ENCODE measurements at places on chromosomes 7 and 10.

GRCh38 chr10:120735773-120736371, 115.3 kb upstream of the WDR11 start:
- DNase-seq = no peak

DNA sequence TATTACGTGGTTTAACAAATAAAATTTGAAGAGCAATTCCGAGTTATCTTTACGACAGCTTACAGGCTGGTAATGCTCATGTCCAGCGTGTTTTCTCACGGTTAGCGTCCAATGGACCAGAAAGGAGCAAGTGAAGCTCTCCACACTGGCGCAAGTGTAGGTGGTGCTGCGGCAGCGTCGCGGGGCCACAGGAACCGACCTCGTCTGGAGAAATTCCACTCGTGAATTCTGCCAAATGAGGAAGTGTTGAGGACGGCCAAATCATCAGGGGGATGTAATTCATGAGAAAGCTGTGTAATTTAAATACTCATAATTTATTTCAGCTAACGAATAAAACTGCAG, 350 bp upstream of the ZNF37A start:
- DNase-seq = no peak

- no peak for DNase-seq
Observed at GRCh38 chr7:111424768-111425167, 137.5 kb downstream of the IMMP2L start.

- DNase-seq = no peak
Observed at GRCh38 chr7:18552943-18553604, 57.5 kb downstream of the HDAC9 start.

- DNase-seq = no peak
Observed at GRCh38 chr10:111030042-111030750, 46.6 kb upstream of the ADRA2A start.

GRCh38 chr7:2018569-2019460, 213.9 kb downstream of the MAD1L1 start:
- DNase-seq = peak; percentile 56

DNA sequence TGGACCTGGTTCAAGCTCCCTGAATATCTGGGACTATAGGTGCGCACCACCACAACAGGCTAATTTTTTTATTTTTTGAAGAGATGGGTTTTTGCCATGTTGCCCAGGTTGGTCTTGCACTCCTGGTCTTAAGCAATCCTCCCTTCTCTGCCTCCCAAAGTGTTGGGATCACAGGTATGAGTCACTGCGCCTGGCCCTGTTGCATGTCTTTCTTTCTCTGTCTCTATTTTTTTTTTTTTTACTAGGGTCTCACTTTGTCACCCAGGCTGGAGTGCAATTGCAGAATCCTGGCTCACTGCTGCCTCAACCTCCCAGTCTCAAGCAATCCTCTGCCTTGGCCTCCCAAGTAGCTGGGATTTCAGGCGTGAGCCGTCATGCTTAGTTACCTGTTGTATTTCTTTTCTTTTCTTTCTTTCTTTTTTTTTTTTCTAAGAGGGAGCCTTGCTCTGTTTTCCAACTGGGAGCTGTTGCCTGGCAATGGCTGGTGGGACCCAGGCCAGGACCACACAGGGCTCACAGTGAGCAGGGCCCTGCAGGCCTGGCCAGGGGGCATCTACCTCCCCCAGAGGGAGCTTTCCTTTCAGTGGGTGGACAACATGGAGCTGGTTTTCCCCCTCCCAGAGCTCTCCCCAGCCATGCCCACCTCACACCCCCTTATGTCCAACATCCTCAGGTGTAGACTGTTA, 6.0 kb downstream of the MYL7 start:
- DNase-seq = no peak

GRCh38 chr10:44466236-44466635, 81.3 kb upstream of the CXCL12 start:
- DNase-seq = no peak

- DNase-seq = no peak
Observed at GRCh38 chr7:143015084-143015483, 11.8 kb downstream of the OR9A2 start.

DNA sequence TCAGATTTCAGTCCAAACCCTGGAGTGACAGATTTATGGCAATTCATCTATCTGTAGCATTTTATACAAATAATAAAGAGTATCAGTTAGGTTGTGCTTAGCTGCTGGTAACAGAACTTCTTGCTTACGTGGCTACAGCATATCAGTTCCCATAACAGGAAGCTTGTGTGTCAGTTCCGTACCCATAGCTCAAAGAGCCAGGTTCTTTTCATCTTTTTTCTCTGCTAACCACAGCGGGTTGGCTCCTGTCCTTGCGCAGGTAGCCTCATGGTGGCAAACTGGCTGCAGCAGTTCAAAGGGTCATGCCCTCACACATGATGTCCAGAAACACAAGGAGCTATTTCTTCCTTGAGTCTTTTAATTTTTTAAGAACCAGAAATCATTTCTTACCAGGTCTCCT, 1041.8 kb downstream of the GATA3 start:
- no peak for DNase-seq

GRCh38 chr7:75066521-75066920, 7.1 kb downstream of the RCC1L start:
- DNase-seq = peak; percentile 15

DNA sequence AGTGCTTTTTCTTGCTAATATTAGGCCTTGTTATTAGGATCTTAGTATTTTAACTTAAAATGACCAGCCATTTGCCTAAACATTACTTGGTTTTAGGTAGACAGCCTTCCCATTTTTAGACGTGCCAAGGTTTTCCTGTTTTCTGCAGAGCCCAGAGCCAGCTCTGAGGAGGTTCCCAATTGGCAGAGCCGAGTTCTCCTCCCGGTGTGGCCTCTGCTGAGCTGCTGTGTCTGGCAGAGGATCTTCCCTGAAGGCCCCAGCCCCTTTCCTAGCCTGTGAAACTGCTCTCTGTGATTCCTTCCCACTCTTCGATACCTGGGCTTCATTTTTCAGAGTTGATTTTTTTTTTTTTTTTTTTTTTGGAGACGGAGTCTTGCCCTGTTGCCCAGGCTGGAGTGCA, 91.4 kb downstream of the EEPD1 start:
- no peak for DNase-seq

- no peak for DNase-seq
Observed at GRCh38 chr7:120184866-120185265, 88.1 kb upstream of the KCND2 start.

GRCh38 chr7:129053938-129054437, 923 bp downstream of the TNPO3 start:
- no peak for DNase-seq

GRCh38 chr10:128814782-128815181, 652.3 kb upstream of the MGMT start:
- no peak for DNase-seq

GRCh38 chr7:117011419-117012260, 58.3 kb downstream of the ST7 start:
- DNase-seq = no peak

DNA sequence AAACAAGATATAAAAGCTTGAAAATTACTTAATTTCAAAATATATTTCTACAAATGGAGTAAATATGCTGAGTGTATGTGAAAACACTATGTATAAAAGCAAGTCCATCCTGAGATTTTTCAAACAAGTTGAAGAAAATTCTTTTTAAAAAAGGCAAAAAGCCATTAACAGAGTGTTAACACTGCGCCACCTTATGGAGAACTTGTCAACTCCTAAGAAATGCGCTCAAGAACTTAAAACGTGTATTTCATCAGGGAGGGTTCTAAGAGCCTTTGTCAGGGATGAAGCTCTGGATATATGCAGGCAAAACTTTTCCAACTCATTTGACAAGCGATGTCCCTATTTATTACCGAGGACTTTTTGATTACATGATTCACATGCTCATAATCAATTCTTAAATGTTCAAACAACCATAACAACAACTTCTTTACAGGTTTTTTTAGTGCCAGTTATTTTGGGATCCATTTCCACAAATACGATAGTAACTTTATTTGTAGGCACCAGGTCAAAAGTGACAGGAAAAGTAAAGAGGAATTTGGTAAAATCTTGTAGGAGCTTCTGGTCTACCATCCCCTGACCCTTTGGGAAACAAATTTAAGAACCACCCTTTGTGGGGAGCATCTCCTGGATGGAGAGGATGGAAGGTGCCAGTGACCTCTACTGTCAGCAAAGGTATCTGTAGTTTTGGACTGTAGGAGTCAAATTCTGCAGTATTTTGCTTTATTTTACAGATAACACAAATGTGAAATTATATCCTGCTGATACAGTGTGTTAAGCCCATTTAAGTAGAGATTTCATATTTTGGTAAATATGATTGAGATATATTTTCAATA, 23.2 kb downstream of the CALCR start:
- DNase-seq = no peak

DNA sequence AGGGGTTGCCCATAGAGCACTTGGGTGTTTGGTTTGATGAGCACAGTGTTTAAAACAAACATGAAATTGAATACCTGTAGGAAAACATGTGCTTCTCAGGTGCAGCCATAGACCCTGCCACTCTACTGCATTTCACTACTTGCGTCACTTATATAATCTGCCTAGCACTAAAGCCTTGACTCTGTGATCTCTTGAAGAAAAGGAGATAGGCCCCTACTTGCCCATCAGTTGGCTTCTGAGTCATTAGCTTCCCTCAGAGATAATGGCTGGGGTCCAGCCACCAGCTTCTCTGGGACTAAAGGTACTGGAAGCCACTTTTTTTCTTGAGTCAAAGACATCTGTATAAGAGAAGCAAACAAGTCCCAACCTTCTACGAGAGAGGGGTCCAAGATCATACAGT, 45.9 kb upstream of the BTRC start:
- no peak for DNase-seq

DNA sequence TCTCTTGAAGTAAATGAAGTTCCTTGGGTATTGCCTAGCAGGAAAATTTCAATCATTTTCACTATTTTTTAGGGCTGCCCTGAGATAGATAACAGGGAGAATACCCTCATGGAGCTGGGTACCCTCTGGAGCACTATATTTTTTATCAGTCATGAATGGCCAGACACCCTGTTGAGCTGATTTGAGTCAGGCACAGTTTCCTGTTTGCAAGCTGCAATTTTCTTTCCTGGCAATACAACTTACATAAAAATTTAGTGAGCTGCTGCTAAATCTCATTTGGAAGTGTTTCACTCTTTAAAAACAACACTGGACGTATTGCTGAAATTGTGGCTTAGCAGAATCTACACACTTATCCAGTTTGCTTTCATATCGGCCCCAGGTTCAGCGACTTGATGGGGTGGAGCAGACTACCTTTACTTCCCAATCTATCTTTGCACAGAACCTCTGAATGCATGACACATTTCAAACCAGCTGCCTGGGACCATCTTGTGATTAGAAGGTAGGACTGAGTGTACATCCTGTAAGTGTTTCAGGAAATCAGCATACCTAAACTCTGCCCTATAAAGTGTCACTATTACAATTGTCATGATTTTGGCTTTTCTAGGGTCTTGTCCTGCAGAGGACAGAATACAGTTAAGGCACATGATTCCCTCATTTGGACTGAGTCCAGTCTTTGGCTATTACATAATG, 125.7 kb upstream of the FAM3C start:
- DNase-seq = no peak

DNA sequence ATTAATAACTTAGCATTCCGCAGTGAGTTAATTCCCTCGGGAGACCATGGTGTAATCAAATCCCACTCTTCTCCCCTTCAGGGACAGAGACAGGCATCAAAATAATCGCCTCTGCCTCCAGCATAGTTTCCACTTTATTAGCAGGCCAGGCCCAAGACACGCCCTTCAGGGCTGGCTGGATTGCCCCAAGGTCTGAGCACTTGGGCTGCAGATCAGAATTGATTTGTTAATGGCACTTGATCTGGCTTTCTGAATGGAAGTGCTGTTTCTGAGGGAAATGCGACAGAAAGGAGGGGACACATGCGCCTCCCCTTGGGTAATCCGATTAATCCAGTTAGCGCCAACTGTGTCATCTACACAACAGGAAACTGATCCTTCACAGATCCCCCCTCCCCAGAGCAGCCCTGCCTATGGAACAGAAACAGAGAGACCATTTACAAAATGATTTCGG, 15.6 kb downstream of the CHAT start:
- peak; percentile 12 for DNase-seq

GRCh38 chr7:2878306-2878705, 34.2 kb upstream of the GNA12 start:
- DNase-seq = no peak

- no peak for DNase-seq
Observed at GRCh38 chr10:130621231-130621775, 485.1 kb downstream of the GLRX3 start.

DNA sequence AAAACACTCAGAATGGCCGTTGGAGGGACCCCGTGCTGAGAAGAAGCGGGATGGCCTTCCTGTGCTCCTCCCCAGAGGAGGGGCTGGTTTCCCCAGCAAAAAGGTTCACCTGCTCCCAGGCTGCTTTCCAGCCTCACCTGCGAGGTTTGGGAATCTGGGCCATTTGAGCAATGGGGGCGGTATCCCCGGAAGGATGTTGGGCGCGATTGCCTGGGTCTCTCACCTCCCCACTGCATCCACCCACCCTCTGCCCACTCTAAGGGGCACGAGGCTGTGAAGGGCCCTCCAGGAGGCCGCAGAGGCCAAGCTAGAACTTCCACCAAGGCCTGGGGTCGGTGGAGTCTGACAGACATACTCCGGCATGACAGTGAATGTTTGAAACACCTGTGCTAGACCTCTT, 147.6 kb downstream of the PAXIP1 start:
- DNase-seq = no peak
